NCI-H1436 treated with DMSO at 0.1 percent for 48 hours (cell line): ENCODE measurements at places on chromosomes 2 and 18.
A peak's percentile ranks its signal among the peaks of the same experiment; 100 is the strongest.

DNA sequence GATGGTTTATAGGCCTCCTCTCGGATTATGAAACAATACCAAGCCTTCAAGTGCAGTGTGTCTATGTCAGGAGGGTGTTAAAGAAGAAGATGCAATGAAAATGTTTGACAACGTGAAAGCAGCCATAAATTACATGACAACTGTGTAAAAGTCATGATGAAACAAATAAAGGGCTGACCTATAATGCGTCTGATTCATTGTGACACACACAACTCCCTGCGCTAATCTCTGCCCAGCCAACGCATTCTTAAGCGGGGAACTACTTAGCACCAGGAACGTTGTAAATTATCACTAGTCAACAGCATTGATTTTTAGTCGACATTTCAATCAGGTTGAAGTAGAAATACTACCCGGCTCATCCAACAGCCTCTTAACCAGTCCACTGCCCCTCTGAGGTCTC, 26.8 kb downstream of the BCL11A start:
- DNase-seq: no peak

DNA sequence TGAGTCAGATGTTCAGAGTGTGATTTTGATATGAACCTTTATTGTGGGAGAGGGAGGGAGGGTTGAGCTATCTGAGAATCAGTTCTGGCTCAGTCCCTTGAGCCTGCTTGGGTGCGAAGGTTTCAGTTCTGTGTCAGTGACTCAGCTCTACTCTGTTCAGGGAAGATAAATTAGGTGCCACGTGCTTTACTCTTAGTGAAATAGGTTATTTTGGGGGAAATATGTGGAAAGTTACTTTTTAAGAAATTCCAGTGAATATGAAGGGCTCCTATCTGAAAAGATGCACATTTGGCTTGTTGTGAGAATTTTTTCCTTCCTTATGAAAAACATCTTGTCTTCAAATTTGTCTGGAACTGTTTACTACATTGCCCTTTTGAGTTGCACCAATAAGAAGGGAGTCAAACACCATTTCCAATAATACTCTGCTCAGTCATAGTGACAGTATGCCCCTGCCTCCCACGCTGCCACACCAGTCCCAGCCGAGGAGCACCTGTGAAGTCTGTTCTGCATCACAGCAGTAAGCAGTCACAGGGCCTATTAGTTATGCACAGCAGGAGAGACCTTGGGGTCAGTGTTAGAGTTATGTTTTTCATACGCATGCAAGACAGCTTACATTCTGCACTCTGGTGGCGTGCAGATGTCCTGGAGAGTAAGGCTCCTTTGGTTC, 32.8 kb upstream of the DNAH7 start:
- DNase-seq: no peak

DNA sequence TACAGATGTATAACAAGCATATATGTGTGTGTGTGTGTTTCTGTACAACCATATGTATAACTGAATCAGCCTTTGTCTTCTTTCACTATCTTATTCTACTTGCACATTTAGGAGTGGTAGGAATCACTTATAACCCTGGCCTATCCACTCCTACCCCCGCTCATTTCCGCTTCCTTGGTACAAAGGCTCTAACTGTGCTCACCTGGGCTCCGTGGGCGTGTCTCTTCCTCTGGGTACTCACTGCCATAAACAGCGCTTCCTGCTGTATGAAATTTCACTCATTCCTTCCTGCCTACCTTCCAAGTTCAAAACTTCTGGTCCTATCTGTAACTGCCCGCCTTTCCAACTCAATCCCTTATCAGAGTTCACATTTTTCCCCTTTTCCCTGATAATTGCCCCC, 815.5 kb downstream of the EPHA4 start:
- no peak for DNase-seq

GRCh38 chr18:48801728-48802542, 148.8 kb downstream of the SMAD7 start:
- no peak for DNase-seq

DNA sequence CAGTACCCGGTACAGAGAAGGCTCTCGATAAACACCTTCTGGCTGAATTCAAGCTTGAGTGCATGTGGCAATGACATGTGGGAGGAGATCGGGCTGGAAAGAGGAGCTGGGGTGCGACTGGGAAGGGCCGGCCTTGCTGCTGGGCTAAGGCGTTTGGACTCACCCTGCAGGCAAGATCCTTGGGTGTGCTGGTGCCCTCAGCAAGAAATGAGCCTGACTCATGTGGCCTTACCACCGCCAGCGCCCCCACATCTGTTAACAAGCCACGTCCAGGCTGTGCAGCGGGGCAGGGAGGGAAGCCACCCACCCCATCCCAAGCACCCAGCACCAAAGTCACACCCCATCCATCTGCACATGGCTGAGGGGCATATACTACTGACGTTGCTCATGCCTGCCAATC, 1.3 kb downstream of the HS1BP3 start:
- DNase-seq: no peak

DNA sequence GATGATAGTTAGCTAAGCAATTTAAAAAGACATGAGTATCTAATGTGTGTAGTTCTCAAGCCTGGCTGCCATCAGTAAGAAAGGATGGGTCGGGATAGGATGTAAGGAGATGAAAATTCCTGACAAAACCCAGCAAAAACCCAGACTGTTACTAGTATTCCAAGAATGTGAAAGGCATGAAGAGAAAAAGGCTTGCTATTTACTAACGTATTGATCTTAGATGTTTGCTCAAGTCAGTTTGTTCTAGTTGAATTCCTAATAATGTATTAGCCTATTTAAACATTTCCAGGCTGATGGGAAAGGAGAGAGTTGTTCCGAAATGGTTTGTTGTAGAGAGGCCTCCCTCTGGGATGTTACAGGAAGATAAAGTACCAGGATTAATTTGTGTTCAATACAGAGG, 88.2 kb downstream of the ZNF532 start:
- no peak for DNase-seq

GRCh38 chr2:216146573-216146972, 37.4 kb downstream of the XRCC5 start:
- no peak for DNase-seq

DNA sequence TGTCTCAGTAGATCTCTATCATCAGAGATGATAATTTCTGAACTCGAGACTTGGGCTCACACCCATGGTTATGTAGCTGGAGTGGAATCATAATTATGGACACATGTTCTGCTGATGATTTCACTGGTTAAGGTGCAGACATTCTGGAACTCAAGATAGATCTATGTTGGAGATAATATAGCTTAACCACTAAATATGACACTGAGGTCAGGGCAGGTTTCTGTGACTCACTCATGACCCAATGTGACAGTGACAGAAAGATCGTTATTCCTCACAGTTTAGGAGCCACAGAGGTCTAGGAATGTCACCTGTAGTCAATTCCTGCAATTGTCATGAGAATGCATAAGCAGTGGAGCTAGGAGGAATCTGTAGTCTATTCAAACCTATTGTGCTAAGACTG, 828.6 kb downstream of the TRIB2 start:
- no peak for DNase-seq

DNA sequence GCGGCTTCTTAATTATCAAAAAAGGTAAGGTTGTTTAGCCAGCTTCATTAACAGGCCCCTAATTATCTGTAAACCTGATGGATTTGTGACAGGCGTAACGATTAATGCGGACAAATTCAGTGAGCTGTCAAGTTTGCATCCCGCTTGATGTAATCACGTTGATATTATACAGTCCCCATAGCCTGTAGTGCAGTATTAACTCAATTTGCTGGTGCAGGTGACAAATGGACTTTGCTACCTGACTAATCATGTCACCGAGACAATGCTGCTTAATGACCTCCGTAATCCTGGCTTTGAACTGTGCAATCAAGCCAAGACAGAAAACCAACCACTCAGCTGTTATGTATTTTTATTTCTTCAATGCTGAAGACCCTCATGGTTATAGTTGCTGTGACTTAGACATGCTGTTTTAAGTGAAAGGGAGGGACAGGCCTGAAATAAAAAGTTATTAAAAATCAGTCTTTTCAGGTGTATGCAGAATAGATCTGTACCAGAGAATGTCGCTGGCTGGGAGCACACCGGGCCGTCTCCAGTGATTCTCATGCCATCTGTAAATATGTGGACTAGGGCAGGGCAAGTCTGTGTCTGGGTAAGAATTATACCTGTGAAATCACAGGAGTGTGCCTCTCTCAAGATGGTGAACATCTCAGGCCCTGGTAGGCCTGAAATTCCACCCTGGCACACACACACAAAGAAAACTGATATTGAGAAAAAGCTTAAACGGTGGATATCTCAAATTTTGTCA, 4.3 kb downstream of the TSHZ1 start:
- DNase-seq: no peak

- DNase-seq: no peak
Measured at GRCh38 chr2:38013158-38013752, 62.7 kb downstream of the CYP1B1 start.

DNA sequence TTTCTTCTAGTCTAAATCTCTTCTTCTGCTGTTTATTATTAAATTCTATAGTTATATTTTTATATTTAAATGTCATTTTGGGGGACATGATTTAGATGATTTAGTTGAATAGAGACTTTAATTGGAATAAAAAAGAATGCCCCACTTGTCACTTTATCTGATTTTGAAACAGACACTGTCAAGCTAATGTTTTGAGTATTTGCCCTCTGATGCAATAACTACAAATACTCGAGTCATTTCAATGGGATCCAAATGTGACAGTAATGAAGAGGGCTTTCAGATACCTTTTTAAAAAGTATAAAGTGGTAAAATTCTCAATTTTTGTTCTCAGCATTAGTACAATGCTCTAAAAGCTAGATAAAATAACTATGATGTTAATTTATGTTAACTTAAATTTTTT, 257.3 kb upstream of the SESTD1 start:
- DNase-seq: no peak

- DNase-seq: no peak
Measured at GRCh38 chr2:240670402-240670801, 12.3 kb downstream of the AQP12B start.

DNA sequence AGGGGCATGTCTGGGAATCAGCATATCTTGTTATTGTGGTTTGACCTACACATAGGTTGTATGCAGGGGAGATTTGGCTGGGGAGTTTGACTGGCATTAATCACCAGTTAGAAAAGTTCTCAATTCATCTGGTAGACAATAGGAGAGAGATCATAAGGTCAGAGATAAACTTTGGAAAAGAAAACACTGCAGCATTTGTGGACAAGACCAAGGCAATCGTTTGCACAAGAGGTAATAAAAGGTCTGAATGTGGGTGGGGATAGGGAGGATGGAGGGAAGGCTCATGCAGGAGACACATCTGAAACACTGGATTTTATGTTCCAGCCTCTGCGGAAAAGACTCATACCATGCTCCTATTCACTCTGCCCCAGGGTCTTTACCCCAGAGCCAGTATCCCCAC, 136.9 kb downstream of the MAIP1 start:
- DNase-seq: no peak

DNA sequence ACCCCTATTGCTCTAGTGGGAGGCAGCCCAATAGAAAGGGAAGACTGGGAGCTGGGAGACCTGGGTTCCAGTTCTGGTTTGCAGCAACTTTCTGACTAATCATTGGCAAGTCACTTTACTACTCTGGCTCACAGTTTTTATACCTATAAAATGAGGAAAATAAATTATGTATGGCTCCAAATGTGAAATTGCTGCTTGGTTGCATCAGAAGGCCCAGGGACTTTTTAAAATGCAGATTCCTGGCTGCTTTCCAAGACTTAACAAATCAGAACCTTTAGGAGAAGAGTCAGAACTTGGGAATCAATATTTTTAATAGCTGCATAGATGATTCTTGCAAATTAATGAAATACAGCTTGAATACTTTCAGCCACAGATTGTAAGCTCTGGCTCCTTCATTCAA, 943.9 kb downstream of the EPHA4 start:
- DNase-seq: no peak

DNA sequence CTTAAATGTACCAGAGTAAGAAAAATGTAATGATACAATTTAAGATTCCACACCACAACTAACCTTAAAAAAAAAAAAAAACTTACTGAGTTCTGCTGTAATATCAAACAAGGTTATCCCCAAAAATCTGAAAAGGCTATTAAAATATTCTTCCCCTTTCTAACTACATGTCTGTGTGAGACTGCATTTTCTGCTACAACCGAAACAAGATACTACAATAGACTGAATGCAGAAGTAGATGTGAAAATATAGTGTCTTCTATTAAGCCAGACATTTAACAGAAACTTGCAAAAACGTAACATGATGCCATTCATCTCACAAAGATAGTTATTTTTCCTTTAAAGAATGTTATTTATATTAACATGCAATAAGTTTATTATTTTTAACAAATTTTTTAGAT, 16.2 kb downstream of the SS18 start:
- no peak for DNase-seq

DNA sequence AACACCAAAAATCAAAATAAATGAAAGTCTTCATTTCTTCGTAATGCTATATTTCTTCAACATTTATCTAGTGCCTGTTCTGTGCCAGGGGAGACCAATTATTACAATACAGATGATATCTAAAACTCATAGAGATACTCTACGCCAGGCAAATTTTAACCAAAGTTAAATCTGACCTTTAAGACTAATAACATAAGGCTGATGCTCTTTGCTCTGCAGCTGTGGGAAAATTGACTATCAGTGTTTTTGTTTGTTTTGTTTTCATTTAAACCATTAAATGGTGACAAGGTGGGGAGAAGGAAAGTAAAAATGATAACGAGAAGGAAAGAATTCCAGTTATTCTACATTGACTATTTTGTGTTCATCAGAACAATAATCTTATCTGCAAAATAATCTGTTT, 406.4 kb downstream of the LRP1B start:
- DNase-seq: no peak

DNA sequence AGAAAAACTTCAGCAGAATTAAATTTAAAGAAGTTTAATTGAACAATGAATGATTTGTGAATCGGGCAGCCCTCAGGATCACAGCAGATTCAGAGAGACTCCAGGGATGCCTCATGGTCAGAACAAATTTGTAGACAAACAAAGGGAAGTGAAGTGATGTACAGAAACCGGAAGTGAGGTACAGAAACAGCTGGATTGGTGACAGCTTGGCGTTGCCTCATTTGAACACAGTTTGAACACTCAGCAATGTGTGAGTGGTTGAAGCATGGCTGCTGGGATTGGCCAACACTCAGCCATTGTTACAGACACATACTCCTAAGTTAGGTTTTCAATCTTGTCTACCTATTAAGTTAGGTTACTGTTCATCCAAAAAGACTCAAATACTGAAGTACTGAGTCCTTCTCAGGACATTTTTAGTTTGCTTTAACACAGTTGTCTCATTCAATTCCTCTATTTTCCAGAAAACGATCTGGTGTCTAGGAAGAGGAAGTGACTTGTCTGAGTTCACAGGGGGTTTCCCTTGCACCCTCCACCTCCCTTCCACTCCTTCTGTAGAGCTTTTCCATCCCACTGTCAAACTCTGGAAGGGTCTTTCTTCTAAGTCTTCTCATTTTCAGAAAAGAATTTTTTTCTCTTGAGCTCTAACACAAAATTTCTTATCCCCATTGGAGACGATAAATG, 137.9 kb downstream of the SLC4A3 start:
- no peak for DNase-seq

GRCh38 chr2:24874035-24874434, 46.0 kb downstream of the ADCY3 start:
- DNase-seq: no peak

GRCh38 chr2:44075541-44075940, 79.8 kb upstream of the LRPPRC start:
- peak; percentile 5 for DNase-seq

- DNase-seq: no peak
Measured at GRCh38 chr2:160043265-160043664, 19.1 kb downstream of the PLA2R1 start.

- DNase-seq: no peak
Measured at GRCh38 chr2:236870370-236870769, 215.3 kb upstream of the COPS8 start.

- DNase-seq: no peak
Measured at GRCh38 chr2:216372761-216373291, 543 bp upstream of the MARCHF4 start.

GRCh38 chr2:130286983-130287655, 55.6 kb upstream of the IMP4 start:
- no peak for DNase-seq
